AG08396 (cell line): ENCODE measurements at places on chromosomes 7 and 10.

- peak; percentile 26 for DNase-seq
These were observed 29.9 kb upstream of the IFRD1 start for GRCh38 chr7:112420236-112420861.

DNA sequence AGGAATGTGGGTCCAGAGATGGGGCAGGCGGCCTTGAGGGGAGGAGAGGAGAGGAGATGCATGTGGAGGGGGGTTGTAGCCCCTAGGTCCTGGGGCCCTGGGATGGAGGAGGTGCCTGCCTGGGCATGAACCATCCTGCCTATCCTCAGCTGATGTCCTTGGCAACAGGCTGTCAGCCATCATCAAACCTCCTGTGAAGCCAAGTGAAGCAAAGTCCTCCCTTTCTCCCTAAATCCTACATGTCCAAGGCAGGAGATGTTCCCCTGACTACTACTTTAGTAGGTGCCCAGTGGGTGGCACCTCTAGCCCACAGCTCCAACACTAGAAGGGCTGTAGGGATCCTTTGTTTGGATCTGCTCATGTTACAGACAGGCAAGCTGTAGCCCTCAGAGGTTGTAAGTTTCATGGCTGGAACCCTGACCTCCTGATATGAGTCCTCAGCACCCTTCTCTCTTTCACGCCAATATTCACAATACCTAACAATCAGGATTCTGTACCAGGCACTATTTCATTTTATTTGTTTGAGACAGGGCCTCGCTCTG lies 66.6 kb upstream of the SYPL1 start:
- DNase-seq: peak; percentile 39

GRCh38 chr10:90062786-90063185 lies 361.4 kb downstream of the KIF20B start:
- DNase-seq: no peak

- no peak for DNase-seq
These were observed 138.4 kb downstream of the CREB5 start for GRCh38 chr7:28550580-28551186.

DNA sequence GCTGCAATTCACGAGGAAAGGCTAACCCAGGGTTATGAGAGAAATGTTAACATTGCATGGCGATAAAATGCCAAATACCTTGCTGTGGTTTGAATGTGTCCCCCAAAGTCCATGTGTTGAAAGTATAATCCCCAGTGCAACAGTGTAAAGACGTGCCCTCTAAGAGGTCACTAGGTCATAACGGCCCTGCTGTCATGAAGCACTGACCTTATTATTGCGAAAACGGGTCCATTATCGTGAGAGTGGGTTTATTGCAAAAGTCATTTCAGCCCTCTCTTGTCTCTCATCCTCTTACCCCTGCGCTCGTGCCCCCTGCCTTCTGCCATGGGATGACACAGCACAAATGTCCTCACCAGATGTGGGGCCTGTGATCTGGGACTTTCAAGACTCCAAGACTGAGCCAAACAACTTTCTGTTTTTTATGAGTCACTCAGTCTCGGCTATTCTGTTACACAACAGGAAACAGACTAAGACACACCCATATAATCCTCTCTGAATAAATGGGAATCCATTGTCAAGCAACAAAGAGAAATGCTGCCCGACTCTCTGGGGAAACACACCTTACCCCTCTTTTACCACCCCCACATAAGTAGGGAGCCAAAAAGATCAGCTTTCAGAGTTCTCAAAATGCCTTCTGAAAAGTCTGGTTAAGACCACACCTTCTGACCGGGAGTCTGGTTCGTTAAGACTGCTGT lies 73.1 kb upstream of the UCN3 start:
- DNase-seq: peak; percentile 66

- DNase-seq: peak; percentile 10
These were observed 313.2 kb upstream of the KCND2 start for GRCh38 chr7:119959811-119960210.

DNA sequence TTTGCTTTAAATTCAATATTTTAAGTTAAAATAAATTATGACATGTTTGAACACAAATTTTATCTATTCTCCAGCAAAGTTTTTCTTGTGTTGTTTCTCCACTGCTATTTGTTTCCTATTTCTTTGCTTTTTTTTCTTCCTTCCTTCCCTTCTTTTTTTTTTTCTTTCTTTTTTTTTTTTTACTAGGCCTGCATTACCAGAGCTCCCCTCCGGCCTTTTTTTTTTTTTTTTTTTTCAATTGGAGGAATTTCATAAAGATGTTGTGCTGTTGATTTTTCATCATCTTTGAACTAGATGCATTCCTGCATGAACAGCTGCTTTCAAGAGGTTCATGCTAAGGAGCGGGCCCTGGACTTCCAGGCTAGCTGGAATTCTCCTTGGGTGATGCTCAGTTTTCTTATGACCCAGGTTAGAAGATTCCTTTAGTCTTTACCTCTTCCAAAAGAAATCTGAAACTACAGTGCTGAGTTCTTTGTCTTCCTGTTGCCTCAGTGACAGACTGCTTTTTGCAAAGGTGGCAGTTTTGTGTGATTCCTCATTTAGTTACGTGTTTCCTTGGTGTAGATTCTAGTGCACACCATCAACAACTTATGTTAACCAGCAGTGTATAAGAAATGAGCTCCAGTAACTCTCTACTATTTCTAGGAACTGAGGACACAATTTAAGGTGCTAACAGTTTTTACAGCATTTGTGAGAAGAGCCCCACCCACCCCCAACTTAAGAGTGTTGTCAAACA lies 4.8 kb upstream of the CAMK1D start:
- no peak for DNase-seq

DNA sequence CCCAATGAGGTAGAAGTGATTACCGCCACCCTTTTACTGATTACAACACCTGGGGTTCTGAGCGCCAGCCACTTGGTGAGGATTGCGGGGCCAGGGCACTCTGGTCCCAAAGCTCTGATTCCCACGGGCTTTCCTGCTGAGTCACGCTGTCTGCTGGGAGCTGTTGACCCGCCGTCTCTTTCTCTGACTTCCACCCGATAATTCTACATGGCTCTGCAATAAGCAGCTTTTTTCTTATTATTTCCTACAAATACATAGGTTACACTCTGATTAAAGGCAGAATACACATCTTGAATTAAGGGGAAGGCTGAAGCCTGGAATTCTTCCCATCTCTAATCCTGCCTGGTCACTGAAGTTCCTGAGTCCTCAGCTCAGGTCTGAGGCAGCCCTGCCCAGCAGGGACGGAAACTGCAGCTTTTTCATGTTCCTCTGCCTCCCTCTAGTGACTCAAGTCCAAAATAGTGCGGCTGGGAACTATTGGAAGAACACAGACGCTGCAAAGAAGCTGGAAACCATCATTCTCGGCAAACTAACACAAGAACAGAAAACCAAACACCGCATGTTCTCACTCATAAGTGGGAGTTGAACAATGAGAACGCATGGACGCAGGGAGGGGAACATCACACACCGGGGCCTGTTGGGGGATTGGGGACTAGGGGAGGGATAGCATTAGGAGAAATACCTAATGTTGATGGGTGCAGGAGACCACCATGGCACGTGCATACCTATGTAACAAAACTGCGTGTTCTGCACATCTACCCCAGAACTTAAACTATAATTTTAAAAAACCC lies 178.3 kb downstream of the PRKCQ start:
- peak; percentile 88 for DNase-seq

- DNase-seq: peak; percentile 37
These were observed at the start of gene PPP1R9A for GRCh38 chr7:94907026-94907810. Gene PPP1R9A (plus strand): TSS chr7:94907594. CDS start chr7:94910114, 2,520 bp downstream.

DNA sequence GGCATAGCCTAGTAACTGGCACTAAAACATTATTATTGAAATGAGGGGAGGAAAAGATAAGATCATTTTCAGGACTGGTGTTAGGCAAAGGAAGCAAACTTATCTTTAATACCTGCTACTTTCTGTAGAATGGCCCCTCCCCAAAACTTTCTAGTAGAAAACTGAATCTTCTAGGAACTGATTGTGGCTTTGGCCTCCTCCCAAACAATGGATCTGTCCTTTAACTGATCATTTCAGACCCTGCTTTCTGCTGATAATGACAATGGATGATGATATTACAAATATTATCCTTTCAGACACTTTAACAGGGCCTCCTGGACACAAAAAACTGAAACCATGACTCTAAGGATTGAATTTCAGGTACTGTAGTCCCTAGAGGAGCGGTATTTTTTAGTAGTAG lies 55.1 kb downstream of the EZH2 start:
- DNase-seq: no peak

DNA sequence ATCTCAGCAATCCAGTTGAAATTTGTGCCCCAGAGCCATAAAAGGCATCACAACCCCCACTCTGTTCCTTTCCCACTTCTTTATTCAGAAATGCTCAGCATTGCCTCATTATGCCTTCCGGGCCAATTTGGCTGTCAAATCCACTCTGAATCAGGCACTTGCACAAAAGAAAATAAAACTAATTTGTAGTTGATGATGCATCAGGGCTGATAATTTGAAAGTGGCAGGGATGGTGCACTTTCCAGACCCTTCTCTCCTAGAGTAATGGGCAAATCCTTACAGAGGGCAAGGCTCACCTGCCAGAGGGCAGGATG lies 147.9 kb upstream of the PDE1C start:
- no peak for DNase-seq

GRCh38 chr7:128867842-128868623 lies 5.4 kb downstream of the ATP6V1F start:
- no peak for DNase-seq

DNA sequence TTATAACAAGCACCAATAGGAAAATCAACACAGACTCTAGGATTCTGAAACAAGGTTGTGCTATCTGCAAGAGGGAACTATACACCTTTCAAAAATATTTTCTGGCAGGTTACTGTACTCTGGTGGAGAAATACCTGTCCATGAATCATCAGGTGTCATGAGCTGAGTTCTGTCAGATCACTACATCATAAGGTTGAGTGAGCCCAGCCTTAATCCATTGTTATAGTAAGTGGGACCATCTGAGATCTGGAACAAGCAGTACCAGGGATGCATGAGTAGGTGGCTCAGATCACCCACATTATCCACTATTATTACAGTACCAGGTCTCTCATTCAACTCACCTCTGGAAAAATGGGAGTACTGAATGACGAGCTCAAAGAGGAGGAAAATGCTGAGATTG lies 212.4 kb downstream of the DGKI start:
- DNase-seq: no peak

DNA sequence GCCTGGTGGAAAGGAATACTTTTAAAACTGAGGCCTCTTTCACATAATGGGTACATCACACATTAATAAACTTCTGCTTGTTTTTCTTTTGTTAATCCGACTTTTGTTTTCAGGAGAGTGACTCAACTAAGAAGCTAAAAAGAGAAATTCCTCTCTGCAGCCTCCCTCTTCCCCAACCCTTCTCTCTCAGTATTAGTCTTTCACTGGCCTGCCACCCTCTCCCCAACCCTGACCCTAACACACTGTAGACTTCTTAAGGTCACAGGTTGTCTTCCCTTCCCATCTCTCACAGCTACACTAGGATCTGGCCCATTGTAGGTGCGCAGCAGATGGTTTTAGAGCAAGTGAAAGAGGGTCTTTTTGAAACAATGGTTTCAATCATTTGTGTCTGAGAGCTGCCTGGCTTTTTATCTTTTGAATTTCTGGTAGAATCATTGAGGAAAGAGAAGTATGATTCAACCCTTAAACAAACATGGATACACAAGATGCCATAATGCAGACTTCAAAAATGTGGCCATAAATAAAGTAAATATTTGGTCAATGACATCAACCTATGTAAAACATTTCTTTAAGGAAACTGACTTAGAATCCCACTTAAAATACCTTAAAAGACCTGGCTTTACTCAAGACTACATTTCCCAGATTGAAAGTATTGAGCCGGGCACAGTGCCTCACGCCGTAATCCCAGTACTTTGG lies 17.9 kb upstream of the FFAR4 start:
- DNase-seq: no peak

GRCh38 chr7:714251-714671 lies 12.2 kb upstream of the DNAAF5 start:
- DNase-seq: no peak

- peak; percentile 84 for DNase-seq
These were observed 18.0 kb downstream of the PURB start for GRCh38 chr7:44867073-44867995.

DNA sequence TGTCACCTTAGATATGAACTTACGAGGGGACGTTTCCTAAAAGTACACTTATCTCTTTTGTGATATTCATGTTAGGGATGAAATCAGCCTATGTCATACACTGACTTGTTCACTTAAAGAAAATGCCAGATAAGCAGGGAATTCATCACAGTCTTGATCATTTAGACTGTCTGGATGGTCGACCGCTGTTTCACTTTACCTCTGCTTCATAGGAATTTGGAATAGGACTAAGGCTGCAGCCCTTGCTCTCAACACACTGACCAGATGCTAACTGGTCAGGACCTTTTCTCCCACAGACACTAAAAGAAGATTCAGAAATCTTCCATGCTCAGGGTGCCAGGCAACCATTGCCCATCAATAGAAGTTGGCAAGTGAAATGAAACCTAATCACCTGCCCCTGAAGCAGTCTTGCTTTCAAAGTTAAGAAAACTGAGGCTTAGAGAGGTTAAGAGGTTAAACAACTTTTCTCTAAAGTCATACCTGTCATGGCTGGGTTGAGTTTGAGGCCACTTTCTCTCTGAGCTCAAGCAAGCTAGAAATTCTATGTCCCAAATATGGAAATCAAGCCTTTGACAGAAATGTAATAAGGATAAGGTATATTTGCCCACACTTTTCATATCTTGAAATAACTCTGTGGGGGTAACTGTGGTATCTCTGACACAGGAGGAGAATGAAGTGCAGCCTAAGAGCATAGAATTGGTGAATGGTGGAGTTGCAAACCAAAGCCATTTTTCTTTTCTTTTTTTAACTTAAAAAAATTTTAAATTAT lies 77.1 kb downstream of the MAP3K8 start:
- DNase-seq: no peak

DNA sequence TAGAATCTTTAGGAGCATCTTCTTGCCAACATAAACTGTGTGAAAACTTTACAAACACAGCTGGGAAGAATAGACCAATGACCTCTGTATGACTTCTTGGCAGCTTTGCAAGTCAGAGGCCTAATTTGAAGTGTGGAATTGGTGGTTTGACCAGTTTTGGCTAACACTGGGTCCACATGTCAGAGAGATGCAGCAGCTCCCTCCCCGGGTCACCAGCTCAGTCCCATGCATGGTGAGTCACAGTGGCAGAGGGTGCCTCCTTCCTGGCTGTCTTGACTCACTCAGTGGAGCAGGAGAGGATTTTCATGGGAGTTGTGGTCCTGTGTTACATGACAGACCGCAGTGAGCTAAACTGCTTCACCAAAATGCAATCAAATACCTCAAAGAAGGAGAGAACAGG lies 8.2 kb upstream of the STARD3NL start:
- DNase-seq: peak; percentile 68

- DNase-seq: no peak
These were observed 7.7 kb downstream of the PON1 start for GRCh38 chr7:95316588-95316987.

DNA sequence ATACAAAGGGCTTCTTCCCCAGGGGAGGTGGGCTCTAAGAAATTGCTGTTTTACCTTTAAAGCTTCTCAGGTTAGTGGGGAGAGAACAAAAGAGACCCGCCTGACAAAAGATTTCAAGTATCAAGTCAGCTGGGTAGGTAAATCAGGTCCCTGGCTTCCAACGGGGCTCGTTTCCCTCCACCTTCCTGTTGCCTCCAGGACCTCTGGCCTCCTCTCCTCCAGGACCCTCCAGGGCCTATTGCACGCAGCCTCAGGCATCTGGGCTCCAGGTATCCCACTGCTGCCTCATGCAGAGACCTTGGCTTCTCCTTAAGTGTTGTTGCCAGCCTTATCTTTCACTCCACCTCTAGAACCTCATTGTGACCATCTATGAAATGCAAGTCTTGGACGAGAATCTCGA lies 2.9 kb downstream of the BNIP3 start:
- DNase-seq: no peak

GRCh38 chr10:51074238-51075028 lies at the start of gene PRKG1:
Gene PRKG1 (plus strand): TSS chr10:51074487.
- peak; percentile 87 for DNase-seq
